ENCODE measurements at places on chromosomes 2 and 18.

DNA sequence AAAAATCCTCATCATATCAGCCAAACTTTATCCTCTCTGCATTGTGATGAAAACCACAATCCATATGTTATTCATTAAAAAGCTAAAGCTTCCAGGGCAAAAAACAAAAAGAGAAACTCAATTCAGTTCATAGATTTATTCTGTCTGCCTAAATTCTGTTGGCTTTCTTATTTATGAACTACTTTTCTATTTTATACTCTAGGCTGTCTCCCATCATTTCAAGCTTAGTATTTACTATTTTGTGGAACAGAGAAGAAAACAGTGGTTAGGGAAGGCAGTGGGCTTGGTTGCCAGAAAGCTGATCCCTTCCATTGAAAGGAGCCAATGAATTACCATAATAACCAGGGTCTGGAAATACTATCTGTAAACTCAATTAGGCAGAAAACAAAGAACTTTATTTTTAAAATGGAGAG is 71.8 kb downstream of the RAPH1 start:
- DNase-seq = no peak

DNA sequence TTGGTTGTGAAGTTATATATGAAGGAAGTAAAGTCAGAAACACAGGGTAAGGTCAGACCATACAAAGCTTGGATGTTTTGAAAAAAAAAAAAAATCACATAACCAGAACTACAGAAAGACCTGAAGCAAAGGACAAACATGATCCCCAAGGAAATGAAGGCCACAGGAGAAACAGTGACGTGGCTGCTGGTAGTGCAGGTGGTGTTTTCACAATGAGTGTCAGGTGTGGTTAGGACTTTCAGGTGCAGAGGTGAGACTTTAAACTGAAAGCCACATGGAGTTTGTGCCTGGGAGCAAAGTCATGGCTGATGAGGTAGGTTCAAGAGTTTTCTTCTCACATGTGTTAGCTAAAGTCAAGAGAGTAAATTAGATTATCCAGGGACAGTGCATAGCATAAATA is 270.7 kb downstream of the PIEZO2 start:
- DNase-seq = no peak

DNA sequence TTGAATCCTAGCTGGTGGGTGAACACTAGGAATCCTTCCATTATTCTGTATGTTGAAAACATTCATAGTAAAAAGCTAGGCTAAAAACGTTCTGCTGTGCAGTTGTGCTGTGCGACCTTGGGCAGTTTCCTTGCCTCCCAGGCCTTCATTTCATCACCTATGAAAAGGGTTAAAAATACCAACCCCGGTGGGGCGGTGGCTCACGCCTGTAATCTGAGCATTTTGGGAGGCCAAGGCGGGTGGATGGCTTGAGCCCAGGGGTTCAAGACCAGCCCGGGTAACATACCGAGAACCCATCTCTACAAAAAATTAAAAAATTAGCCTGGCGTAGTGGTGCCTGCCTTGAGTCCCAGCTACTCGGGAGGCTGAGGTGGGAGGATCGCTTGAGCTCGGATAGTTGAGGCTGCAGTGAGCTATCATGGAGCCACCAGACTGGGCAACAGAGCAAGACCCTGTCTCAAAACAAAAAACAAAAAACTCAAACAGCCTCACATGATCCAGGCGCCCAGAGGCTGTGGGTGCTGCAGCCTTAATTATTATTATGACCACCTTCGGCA is 2.9 kb upstream of the RRM2 start:
- DNase-seq = no peak

DNA sequence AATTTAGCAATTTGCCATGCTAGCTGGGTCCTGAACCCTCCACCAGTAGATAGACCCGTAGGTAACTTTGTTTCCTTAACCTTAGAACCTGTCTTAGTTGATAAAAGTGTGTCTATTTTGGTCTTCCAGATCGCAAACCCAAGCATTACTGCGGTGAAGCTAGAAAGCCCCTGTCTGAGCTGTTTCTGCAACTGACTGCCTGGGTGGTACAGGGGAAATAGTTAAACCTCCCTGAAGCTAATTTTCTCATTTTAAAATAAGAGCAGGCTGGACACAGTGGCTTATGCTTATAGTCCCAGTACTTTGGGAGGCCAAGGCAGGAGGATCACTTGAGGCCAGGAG is 101.7 kb upstream of the MSH2 start:
- DNase-seq = no peak

- DNase-seq = no peak
Observed at GRCh38 chr2:190600293-190601103, 48.4 kb upstream of the NAB1 start.

- no peak for DNase-seq
Observed at GRCh38 chr18:33184175-33184574, 256.3 kb downstream of the CCDC178 start.

DNA sequence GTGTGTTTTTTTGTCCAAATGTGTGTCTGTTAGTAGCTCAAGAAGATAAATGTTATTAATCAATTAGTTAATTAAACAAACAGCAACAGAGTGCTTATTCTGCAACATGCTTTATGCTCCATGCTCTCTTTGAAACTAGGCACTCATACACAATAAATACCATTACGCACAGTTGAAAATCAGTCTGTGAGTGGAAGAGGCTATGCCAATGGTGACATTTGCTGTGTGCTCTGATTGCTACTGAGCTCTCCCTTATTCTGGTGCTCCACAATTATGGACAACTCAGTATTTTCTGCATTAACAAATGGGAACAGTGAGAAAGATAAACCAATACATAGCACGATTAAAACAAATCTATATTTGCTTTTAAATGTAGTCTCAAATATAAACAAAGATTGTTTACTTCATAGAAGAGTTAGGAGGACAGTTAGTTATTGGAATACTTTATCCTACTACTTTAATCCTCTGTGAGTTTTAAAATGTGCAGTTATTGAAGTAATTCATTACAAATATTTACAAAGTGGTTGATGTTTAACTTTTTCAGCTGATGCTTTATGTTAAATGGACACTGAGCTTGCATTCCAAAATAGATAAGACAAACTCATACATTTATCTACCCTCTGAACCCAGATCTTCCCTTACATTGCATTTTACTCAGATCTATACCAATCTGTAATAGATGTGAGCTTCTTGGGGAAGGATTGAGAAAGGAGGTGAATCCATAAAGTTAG is 55.3 kb downstream of the NXPH2 start:
- DNase-seq = no peak

GRCh38 chr2:170467568-170468422 is 247.3 kb upstream of the SP5 start:
- no peak for DNase-seq

GRCh38 chr2:171723716-171724683 is 36.7 kb downstream of the DYNC1I2 start:
- no peak for DNase-seq

- DNase-seq = no peak
Observed at GRCh38 chr2:216803791-216804190, 56.1 kb downstream of the TNP1 start.

- DNase-seq = no peak
Observed at GRCh38 chr2:866009-866680, 84.5 kb upstream of the SNTG2 start.

GRCh38 chr2:130837811-130838565 is 1.3 kb downstream of the ARHGEF4 start:
- DNase-seq = no peak

DNA sequence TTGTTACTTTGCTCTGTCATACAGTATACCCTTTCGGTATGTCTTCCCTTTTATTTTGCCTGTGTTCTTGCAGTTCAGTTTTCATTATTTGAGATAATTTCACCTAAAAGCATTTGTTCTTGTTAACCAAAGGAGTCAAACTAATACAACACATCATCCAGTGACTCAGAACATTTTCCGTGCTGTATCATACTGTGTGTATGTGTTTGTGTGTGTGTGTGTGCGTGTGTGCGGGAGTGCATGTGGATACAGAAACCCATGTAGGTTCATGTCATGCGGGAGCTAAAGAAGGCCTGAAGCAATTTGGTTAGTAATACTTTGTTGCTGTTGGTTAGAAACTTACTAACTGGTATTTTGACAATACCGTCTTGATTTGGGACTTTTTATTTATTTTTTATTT is 60.0 kb downstream of the CEP192 start:
- DNase-seq = no peak

DNA sequence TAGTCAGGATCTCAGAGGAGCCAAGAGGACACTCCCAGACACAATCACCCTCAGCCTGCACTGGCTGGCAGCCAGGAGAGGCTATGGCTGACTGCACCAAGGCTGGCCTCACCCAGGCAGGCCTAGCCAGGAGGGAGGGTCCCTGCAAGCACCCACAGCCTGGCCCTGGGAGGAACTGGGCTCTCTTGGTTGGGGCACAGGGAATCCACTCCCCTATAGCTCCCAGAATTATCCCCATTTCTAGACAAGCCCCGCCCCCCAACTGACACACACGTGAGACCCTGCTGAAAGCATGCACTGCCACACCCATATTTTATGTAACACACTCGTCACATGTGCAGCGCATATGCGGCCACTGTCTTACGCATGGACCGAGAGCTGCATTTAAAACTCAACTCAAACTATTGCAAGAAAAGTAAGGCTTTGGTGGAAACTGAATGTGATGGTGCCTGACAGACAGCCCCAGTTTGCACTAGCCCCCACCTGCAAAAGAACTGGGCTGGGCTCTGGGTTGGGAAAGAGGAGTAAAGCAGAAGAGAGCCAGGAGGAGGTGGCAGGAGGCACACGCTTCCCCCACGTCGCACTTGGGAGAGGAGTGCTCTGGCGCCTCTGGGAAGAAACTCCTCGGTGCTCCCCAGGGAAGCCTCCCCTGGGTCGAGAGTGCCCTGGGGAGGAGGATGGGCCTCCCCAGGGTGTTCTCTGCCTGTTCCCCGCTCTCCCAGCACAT is 28.9 kb upstream of the ARHGEF4 start:
- no peak for DNase-seq

- DNase-seq = no peak
Observed at GRCh38 chr2:120874888-120875275, 139.2 kb downstream of the GLI2 start.

DNA sequence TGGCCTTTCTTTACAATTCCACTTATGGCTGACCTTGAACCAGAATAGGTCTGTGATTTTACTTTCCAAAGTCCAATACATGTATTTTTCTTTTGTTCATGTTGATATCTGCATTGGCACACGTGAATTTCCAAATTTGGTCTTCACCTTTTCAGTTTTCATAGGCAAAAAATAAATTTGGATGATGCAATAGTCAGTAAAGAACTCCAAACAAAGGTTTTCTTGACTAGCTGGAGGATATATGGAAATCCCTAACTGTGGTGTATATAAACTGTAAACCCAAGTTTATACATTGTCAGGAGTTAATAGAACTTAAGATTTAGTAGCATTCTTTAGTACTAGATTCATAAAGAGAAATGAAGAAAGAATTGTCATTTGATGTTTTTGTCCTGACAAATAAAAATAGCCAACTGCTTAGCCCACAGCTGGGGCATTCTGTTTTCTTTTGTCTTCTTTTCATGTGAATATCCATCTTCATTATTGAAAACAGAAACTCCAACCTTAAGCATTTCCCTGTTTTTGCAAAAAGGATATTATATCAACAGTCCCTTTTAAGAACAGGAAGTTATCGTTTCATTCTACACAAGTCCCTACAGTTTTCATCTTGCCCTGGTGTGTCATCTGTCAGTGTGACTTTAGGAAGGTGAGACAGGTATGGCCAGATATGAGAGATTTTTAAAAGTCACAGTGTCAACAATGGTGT is 132.9 kb downstream of the BCL2 start:
- DNase-seq = no peak

GRCh38 chr2:158042245-158042644 is 59.4 kb upstream of the UPP2 start:
- no peak for DNase-seq

- no peak for DNase-seq
Observed at GRCh38 chr2:44962176-44962695, 20.7 kb downstream of the SIX3 start.

DNA sequence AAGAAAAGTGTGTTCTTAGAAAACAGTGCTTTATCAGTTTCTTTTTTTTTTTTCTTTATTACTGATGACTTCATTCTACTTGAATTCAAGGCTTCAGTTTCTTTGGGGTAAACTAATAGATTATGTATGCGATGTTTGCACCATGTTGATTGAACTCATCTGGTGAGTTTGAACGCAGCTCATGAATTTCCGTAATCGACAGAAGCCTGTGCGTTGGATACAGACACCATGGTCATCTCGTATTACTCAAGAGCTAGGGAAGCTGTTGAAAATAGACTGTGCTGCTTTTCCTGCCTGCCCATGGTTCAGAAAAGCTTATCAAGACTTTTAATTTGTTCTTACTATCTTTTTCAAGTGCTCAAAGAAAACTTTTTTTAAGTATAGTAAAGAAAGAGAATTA is 185.5 kb upstream of the NRP2 start:
- no peak for DNase-seq

DNA sequence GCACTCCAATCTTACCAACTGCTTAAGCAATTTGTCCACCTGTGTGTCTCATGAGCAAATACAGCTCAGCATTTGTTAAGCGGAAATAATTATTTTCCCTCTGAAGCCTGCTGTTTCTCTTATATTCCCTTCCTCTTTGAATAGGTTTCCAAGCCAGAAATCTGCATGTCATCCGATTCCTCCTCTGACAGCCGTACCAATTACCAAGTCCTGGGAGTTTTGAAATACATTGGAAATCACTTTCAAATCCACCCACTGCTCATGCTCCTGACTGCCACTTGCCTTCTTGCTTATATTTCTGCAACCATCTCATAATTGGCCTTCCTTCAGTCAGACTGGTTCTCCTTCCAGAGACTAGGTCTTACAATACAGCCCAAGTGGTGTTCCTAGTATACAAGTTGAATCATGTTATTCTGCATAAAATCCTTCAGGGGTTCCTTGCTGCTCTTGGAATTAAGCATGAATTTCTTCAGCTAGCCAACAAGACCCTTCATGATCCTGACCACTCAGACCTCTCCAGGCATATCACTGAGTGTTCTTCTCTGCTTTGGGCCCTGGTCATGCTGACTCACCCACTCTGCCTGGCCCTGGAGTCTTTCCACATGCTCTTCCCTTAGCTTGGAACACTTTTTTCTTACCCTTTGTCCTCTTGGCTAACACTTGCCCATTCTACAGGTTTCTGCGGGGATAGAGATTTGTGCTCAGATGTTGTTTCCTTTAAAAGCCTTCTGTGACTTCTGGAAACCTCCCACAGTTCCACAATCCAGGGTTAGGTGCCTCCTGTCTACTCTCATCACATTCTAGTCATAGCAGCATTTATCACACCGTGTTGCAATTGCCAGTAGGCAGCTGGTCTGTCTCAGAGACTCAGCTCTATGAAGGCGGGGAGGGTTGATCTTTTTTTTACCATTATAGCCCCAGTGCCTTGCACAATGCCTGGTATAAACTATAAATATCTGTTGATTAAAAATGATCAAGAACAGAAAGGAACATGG is 157.6 kb downstream of the ARL6IP6 start:
- no peak for DNase-seq

DNA sequence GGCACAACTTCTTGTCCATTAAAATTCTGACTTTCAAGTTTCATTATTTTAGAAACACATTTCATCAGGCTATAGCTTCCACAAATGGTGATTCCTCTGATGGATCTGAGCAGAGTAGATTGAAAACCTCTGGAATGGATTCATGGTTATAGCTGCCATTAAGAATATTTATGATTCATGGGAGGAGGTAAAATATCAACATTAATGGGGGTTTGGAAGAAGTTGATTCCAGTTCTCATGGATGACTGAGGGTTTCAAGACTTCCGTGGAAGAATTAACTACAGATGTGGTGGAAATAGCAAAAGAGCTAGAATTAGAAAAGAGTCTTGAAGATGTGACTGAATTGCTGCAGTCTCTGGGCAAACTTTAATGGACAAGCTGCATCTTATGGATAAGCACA is 797.4 kb downstream of the SUCLG1 start:
- DNase-seq = no peak
